ENCODE measurements at places on chromosomes 12 and 14. TPM values are rescaled to one million over a fixed set of nuclear protein-coding genes. Genes with fewer than 3 reads are reported as not detected.

Gene CHST11
- 5.2 TPM for total RNA-seq

Gene TPH2
- not detected for total RNA-seq

GRCh38 chr12:115504306-115505290, 772.9 kb downstream of the MED13L start:
- DNase-seq: no peak

DNA sequence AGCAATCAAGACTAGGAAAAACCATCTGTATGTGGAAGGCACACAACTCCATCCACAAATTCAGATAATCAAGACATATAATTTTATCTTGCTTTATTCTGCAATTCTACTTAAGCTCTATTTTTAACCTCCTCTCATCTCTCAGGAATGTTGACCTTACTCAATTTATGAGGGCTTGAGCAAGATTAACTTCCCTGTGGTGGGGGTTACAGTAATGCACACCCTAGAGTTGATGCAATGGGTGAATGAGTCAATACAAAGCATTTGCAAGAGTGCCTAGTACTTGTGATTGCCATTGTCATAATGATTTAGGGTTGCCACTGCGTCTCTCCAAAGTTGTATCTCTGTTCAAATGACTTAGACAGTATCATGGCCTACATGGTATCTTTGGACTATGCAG, 1598.4 kb upstream of the TMEM132C start:
- DNase-seq: no peak

Gene IFI27
- total RNA-seq: 1.8 TPM

Gene YY1
- total RNA-seq: 52.6 TPM

DNA sequence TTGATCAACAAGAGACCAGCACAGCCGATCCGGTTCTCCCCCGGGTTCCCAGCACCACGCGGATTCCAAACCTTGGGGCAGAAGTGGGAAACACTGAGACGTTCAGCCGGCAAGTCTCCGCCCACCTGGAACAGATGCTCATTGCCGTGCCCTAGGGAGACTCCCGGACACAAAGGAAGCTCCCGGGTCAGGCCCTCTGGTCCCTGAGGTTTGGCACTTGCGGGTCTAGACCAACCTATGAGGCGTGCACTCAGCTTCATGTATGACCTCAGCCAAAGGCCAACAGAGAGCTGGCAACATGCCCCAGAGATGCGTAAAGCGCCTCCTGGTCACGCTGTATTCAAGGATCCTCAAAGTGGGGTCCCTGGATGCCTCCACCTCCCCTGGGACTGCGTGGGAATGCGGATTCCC, 2.5 kb downstream of the RIMBP2 start:
- DNase-seq: no peak

- DNase-seq: no peak
Measured at GRCh38 chr12:103834942-103835341, 6.1 kb downstream of the NT5DC3 start.

DNA sequence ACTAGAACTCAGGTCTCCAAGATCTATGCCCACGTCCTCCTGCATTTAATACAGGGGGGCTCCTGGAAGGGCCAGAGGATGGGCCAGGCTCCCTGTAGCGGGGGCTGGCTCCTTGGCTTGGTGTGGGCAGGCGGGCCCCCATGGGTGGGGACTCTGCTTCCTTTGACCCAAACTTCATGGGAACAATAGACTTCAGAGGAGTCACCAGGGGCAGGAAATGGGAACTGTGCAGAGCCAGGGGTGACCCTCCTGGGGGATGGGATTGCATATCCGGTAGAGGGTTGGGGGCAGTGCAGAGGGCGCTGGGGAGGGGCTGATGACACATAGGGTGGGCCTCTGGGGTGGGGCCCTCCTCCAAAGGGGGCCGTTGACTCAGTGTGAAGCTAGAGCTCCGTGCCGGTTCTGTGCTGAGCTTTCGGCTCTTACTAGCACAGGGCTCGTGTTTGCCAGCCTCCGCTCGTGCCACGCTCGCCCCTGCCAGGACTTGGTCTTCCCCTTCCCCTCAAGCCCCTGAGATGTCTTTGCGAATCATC, 4.6 kb downstream of the TEAD4 start:
- no peak for DNase-seq

- DNase-seq: no peak
Measured at GRCh38 chr14:100117633-100118395, 41.6 kb downstream of the DEGS2 start.

DNA sequence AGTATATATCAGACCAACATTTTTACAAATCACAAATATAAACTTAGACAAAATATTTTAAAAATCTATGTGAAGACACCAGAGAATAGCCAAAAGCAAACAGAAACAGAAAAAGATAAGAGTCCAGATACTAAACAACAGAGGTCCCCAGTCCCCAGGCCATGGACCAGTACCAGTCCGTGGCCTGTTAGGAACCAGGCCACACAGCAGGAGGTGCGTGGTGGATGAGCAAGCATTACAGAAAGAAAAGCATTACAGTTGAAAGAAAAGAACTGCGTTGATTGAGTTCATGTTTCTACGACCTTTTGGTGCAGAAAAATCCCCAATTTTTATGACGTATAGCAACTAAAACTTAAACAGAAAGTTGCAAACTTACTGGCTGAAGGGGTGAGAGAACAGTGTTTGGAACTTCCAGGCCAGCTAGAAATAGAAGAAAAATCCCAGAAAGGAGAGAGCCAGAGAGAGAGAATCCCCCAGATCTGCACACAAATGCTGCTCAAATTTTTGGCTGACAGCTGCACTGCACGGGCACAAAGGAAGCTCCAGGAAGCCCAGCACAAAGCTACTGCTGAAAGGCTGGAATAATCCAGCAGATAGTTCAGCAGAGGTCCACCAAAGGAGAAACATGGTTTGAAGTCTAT, 159.6 kb upstream of the C14orf180 start:
- no peak for DNase-seq

- DNase-seq: no peak
Measured at GRCh38 chr12:80707126-80707829, at the start of gene MYF6. TSS of gene MYF6 (plus strand) at chr12:80707634. CDS start at chr12:80707720, 86 bp downstream.

Gene ANKRD33
- not detected for total RNA-seq

Gene MYF6
- total RNA-seq: not detected

DNA sequence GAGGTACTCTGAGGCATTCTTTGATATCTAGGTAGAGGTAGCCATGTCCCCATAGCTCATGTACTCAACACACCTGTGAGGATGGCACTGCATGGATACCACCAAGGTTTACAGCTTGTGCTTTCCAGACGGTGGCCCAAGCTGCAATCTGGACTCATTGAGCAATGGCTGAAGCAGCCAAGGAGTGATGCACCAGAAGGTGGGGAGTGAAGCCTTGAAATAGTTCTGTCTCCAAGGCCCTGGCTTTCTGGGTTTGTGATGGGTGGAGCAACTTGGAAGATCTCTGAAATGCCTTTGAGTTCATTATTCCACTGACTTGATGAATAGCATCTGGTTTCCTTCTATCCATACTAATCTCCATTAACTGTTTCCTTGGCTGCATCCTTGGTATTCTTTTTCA, 290.0 kb upstream of the NOVA1 start:
- no peak for DNase-seq

Gene EFS
- 10.2 TPM for total RNA-seq

- no peak for DNase-seq
Measured at GRCh38 chr12:89468017-89468416, 56.6 kb downstream of the GALNT4 start.

- DNase-seq: no peak
Measured at GRCh38 chr12:111276146-111276545, 92.7 kb downstream of the PHETA1 start.

DNA sequence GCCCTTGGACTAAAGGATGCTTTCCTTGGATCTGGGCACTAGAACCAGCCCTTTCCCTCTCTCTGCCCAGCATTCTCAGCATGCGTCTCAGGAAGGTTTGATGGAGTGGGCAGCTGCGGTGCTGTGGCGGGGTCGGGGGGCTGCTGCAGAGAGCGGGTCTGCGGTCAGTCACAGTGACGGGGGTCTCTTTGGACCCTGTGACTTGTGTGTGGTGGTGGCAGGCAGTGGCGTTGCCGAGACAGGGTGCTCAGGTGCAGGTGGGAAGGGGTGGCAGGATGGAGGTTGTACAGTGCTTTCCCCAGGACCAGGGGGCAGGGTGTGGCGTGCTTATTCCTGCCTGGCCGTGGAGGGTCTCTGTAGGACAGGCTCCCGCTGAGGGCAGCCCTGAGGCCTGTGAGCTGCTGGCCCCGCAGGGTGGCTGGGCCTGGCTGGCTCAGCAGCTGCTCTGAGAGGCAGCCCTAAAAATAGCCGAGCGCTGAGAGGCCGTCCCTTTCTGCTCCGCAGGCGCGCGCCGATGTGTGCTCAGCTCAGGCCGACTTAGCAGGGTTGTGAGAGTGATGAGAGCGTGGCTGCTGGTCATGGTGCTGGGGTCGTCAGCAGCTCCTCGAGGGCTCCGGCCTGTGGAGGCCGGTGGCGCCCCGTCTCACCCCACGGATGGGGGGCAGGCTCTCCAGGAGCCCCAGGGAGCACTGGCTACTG, 9.7 kb downstream of the PACS2 start:
- no peak for DNase-seq

Gene LARP4
- 48.7 TPM for total RNA-seq

DNA sequence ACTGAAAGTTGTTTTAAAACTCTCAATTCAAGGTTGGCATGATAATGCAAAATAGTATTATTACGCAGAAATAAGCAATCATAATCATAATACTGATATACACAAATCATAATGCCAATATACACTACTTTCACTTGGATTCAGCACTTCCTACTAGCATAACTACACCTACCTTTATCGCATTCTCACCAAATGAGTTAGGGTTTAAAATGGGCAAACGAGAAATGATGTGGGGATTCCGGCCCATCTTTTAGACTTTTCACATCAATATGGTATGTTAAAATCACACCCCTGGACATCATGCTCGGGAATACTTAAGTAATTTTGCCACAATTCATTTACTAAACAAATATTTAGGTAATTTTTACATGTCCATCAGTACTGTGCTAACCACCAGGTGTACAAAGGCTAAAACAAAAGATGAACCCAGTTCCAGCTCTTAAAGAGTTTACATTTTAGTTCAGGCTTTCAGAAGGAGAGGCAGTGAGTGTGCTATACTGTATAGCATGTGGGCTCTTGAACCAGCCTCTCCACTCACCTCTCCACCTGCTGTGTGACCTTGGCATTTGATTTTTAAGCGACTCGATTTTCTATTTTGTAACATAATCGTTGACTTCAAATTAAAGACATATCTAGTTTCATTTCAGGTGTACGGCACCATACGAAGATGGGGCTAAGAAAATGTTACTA, 1.1 kb upstream of the USP15 start:
- peak; percentile 12 for DNase-seq

DNA sequence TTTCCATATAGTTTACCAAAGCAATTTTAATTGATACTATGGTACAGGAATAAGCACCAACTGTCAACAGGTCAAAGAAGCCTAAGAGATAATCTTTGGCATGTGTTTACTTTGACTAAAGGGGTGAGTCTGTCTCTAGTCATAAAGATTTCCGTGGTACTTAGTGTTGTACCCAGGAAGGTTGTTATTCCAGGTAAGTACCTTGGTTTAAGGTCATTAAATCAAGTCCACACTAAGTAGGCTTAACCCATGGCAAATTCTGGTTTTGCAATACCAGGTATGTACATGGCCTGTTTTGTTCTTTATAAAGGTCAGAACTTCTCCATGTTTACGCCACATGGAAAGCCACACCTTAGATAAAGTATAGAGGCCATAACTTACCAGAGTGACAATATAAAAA, 10.0 kb downstream of the MAX start:
- no peak for DNase-seq

Gene OR4K5
- not detected for total RNA-seq

DNA sequence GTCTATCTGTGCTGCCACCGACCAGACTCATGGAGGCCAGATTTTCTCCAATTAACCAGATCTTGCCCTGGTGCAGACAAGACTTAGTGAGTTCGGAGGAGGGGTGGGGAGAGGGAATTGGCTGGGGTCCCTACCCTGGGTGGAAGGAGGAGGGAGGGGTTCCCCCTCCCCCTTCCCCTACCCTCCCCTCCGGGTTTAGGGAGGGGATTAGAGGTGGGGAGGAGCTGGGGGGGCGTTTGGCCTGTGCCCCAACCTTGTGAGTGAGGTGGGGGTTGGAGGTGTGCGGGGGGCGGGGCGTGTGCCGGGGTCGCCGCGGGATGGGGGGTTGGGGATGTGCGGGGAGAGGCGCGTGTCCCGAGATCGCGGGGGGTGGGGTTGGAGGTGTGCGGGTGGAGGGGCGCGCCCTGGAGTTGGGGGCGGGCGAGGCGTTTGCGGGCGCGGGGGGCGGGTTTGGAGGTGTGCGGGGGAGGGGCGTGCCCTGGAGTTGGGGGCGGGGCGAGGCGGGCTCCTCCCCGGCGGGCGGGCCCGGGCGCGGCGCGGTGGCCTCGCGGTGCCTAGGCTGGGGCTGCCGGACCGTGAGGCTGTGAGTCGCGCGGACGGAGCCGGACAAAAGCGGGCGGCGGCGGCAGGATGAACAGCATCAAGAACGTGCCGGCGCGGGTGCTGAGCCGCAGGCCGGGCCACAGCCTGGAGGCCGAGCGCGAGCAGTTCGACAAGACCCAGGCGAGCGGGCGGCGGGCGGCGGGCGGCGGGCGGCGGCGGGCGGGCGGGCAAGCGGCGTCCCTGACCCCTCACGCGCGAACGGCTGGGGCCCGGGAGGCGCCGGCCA, at the start of gene HIP1R:
HIP1R (plus strand) TSS at position 537 of the 829 bp plus-strand sequence; CDS start at position 631, 94 bp downstream.
- peak; percentile 71 for DNase-seq

Gene SLC6A15
- 2.5 TPM for total RNA-seq

Gene TMEM30B
- total RNA-seq: 15.8 TPM

DNA sequence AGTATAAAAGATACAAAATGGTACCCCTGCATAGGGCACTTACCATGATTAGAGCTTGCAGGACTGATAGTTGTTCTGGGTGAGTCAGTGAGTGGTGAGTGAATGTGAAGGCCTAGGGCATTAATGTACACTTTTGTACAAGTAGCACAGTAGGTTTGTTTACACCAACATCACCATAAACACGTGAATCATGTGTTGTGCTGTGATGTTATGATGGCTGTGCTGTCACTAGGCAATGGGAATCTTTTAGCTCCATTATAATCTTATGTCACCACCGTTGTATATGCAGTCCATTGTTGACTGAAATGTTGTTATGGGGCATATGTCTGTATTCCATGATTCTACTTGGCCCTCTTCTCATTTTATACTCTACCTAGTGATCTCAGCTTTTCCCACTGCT, 11.8 kb downstream of the NUBPL start:
- no peak for DNase-seq

GRCh38 chr14:32561520-32561919, 232.4 kb downstream of the AKAP6 start:
- peak; percentile 35 for DNase-seq

Gene RAD9B
- 0.23 TPM for total RNA-seq

DNA sequence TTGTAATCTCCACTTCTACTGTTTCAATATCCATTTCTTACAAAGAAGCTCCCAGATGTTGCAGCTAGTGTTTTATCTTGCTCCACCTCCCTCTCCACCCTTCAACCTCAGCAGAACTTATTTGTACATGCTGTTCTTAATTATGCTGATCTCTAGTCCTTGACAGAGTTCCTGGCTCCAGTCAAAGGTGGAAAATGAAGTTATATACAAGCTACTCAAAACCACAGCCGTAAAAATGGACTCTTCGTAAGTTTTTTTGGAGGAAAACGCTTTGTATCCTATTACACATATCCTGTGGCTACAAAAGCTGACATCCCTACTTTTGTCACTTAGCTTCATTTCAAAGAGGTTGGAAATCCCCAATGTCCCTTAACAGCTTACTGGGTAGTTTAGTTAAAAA, 1.3 kb downstream of the CLEC1A start:
- DNase-seq: no peak
